ENCODE measurements at places on chromosomes 4 and X.

GRCh38 chrX:50813843-50814661, at the start of gene SHROOM4:
TSS of gene SHROOM4 (minus strand) at chrX:50814194. CDS start at chrX:50814018, 176 bp downstream.
- DNase-seq, result peak; percentile 63

DNA sequence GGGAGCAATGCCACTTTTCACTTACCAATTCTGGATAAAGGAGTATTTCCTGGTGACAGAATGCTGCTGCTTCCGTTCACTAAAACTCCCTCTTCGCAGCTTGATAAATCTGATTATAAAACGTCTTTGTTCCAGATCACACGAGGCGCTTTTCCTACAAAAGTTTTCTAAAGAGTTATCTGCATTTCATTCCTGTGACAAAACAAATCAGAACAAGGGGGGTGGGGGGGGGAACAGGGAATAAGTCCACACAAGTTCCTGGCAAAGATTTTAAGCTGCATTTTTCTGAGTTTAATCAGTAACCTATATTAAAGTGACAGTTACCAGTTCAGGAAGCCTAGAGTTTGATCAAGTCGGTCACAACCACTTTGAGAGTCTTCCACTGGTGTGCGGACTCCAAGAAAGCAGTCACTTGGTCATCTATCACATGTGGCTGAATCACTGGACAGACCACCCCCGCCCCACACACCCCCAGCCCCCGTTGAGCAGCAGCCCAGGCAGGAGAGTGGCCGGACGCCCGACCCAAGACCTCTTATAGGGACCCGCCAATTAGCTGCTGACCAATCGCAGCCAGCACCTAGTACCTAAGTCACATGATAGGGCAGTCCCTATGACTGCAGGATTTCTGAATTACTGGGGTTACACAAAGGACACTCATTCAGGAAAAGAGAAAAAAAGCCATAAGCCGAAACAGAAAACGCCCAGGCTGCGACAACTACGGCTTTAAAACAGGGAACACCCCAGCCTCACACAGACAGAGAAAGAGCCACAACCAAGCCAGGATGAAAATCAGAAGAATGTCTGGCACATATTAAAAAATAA, 569.3 kb upstream of the DIPK2B start:
- peak; percentile 86 for DNase-seq

DNA sequence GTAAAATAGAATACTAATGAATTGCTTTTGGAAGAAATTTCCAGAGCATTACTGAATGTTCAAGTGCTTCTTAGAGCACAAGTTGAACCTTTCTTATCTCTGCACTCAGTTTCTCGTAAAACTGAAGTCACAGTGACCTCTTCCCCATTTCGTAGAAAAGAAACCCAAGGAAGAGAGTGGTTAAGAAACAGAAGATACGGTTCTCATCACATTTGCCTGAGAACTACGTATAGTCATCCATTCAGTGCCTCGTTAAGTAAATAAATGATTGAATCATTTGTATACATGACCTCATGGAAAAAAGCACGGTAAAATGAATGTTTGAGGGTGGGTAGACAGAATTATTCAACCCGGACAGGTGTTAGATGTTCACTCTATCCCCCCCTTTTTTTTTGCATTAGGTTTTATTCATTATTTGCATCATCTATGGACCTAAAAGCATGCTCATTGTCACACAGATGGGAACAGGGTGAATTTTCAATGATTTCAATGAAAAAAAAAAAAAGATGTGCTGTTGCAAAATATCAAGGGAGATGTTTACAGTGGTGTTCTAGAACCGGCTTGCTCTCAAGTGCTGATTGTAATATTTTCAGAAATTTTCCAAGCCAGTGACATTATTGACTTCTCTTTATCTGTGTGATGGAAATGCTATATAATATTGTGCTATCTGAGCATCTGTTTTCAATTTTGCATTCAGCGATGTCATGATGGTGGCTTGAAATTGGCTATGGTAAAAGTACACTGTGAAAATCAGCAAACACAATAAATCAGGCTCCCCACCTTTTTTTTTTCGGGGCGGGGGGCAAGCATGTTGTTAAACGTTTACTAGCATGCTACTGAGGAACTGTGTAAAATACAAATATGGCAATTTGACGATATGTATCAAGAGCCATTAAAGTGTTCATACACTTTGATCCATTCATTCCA, 4.3 kb downstream of the RHOH start:
- no peak for DNase-seq

- no peak for DNase-seq
Measured at GRCh38 chr4:74932010-74932409, 906 bp upstream of the PARM1 start.

DNA sequence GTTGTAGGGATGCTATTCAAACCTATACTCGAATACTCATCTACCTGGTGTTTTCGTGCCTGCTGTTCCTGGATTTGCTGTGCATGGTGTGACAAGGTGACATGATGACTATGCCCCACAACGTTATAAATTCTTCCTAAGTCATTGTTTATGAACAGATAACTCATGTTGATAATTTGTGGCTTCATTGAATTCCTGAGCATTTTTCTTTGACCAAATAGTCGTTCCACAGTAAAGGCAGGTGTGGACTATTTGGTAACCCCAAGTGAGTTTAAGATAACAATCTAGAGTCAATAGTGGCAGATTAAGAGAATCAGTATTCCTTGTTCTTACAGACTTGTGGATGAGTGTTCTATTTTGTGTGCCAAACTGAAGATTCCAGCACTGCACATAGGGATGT, 59.9 kb downstream of the SNX25 start:
- peak; percentile 31 for DNase-seq

DNA sequence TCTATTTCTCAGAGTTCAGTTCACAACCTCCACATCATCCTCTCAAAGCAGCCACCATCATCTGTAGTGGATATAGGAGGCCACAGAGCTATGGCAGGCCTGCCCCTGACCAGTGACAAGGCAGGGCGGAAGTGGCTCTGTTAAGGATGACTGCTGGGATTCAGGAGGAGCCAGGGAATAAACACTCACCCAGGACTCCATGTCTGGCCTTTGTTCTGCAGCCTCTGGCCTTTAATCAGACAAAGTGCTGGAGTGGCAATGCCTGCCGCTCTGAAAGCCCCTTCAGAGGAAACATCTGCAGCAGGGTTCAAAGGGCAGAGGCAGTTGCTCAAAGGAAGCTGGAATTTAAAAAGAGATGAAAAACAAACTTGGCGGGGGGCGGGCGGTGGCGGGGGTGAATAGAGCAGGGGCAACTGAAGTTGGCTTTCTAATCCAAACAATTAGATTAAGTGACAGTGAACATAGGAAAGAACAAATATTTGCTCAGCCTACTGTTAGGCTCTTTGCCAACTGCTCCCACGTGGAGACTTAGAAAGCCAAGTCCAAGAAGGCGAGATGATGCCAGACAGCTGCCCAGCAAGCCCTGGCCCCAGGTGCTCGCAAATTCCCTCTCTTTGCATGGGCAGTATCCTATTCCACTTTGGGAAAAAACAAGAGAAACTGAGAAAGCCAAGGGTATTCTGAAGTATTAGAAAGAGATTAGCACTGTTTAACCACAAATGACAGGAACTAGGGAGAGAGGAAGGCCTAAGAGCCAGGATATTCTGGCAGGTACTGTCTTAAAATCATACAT, 5.5 kb downstream of the MPP1 start:
- peak; percentile 86 for DNase-seq

DNA sequence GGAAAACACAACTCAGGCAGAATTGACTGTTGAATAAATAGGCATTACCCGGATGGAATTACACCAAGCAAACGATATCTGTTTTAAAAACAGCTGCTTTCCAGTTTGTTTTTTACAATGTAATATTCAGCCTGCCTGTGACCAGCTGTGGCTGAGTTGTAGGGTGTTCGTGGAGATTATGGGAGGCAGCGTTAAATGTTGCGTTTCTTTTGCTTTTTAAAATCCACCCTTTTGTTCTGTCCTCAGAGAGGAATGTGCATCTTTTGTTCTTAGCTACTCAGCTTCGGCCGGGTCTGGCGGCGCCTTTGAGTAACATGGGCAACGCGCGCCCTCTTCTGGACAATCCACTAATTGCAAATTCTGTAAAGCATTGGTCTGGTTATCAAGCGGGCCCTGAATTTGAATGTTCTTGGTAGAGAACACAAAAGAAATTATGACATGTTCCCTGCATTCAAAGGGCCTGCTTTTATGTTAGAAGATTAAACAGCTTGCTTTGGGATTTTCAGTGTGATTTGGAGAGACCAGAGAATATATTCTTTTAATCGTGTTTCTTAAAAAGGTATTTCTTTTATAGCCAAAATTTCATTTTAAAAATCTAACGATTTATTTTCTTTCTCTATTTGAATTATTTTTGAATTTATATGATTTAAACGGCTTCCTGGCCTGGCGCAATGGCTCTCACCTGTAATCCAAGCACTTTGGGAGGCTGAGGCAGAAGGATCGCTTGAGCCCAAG, 76.3 kb upstream of the TRIM2 start:
- DNase-seq, result peak; percentile 93

DNA sequence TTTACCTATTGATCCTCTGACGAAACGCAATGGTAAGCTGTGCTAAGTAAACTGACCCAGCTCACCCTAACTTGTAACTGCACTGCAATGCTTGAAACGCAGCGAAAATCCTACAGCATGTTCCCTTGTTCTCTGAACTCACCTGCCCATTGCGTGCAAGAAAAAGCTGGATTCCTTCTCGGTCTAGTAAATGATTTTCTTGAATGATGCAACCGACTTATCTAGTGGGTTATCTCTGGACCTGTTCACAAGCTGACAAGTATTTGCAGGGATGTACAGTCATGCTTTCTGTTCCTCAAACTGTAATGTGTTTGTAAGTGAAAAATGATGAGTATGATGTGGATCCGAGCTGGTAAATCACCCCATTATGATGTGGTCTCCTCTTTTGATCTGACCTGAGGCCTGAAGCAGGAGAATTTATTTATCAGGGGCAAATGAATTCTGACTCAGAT, 140.1 kb downstream of the BTC start:
- peak; percentile 92 for DNase-seq

- no peak for DNase-seq
Measured at GRCh38 chr4:14392378-14392777, 609.9 kb upstream of the CPEB2 start.

- no peak for DNase-seq
Measured at GRCh38 chr4:94348666-94349065, 6.0 kb upstream of the HPGDS start.

DNA sequence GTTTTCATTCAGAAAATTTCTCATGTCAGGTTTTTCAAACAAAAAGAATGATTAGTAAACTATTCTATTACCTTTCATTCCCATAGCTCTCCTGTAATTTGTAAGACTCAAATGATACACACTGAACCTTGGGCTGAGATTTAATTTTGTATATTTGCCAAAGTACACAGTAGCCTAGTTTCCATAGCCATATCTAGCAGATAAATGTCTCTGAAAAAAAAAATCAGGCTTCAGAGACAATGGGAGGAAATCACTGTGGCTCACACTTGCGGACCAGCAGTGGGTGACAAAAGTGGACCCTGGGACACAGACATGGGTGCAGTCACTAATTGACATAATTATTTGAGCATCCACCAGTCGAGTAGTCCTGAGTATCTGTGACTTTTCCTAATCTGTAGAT, 46.6 kb downstream of the MAOA start:
- DNase-seq, result no peak

DNA sequence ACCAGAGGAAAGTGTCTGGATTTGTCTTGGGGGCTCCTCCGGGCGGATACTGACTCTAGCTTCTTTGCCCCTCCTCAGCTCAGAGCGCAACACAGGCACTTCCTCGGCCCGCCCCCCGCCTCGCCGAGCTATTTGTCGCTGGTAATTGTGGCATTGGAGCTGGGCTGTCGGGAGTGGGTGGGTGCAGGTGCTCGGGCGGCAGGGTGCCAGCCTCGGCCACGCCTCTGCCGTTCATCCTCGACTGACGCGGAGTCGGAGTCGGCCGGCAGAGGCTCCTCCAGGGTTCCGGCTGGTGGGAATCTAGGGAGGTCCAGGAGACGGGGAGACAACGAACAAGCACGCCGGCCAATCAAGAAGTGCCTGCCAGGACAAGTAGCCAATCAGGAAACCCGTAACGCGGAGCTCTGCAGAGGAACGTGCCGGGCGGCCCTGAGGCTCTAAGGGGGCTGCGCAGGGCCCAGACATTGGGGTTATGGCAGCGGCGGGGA, 3.9 kb upstream of the SYN1 start:
- peak; percentile 57 for DNase-seq

- no peak for DNase-seq
Measured at GRCh38 chr4:93334003-93334402, 494.6 kb upstream of the ATOH1 start.

DNA sequence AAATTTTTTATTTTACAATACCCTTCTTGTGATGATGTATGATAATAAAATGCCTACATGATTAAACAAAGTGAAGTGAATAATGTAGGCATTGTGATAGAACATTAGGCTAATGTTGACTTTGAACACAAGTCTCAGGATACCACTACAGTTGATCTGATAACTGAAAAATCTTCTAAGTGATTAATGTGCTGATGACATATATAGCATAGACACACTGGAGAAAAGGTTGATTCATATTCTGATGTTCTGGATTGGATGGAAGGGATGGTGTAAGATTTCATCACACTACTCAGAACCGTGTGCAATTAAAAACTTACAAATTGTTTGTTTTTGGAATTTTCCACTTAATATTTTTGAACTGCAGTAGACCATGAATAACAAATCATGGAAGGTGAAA, 738.5 kb downstream of the TECRL start:
- DNase-seq, result no peak

GRCh38 chr4:183995570-183995969, 90.5 kb downstream of the STOX2 start:
- no peak for DNase-seq

- DNase-seq, result no peak
Measured at GRCh38 chr4:22668702-22669101, 24.0 kb upstream of the GBA3 start.

DNA sequence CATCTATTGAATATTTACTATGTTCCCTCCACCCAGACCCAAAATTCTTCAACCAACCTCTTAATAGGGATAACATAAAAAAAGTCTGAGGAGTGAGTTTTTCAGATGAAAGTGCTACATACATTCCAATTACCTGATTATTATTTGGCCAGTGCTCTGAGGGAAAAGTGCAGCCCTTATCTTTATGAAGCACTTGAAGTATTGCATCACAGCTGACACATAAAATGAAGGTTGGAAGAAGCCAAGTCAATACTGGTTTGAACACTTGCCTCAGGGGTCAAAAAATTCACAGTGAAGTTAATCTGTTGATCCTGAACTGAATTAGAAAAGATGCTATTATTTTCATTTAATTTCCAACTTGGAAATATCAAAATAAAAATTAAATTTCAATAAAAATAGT, 498.9 kb downstream of the INPP4B start:
- peak; percentile 58 for DNase-seq

DNA sequence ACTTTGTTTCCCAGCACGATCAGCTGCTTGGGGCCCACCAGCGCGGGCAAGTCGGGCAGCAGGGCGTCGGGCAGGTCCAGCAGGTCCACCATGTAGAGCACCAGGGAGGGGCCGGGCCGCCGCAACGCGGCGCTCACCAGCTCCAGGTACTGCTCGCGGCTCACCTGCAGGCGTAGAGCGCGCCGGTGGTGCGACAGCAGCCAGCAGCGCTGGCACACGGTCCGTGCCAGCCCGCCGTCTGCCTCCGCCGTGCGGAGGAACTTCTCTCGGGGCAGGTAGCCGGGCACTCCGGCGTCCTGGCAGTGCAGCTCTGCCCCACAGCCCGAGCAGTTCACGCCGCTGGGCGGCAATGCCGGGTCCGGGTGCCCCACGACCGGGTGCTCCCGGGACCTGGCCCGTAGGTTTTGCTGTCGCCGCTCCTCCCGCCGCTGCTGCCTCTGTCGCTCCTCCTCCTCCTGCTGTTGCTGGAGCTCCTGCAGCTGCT, 527 bp downstream of the NOA1 start:
- peak; percentile 73 for DNase-seq

GRCh38 chr4:25609976-25610375, 45.7 kb upstream of the SLC34A2 start:
- no peak for DNase-seq

- no peak for DNase-seq
Measured at GRCh38 chr4:89056292-89056952, 563 bp downstream of the FAM13A start.

Data from HT-29 (cell line).